ENCODE measurements at places on chromosomes 11 and 22.

DNA sequence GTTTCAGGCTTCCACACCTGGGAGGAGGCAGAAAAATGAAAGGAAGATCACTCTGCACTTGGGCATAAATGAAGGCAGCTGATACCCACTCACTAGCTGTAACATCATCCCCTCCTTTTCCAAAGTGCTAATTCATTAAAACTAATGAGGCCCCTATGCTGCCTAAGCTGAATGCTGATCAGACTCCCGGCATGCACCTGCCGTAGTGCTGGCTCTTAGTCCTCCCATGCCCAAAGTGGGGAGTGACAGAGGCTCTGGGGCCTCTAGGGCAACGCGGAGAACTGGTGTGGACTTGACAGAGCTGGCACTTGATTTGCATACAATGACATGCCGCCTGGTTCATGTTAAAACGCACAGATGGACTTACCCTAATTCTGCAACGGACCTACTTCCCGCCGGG, 96.5 kb upstream of the NCAM1 start:
- no peak for DNase-seq

- peak; percentile 78 for DNase-seq
Measured at GRCh38 chr11:72354356-72355115, 79.8 kb downstream of the CLPB start.

DNA sequence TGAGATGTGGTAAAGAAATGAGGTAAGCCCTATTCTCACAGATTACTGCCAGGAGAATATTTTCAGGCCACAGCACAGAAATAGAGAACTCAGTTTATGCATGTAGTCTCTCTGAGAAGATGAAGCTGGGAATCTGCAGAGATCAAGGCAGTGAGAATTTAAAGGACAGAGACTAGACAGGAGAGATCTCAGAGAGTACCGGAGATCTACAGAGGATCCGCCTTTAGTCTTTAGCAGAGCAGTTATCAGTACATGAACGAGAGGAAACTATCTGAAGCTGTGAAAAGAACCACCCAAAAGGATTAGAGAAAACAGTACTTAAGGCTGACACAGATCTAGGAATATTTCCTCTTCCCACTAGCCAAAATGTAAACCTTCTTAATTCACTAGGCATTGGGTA, 101.5 kb downstream of the DLG2 start:
- no peak for DNase-seq

DNA sequence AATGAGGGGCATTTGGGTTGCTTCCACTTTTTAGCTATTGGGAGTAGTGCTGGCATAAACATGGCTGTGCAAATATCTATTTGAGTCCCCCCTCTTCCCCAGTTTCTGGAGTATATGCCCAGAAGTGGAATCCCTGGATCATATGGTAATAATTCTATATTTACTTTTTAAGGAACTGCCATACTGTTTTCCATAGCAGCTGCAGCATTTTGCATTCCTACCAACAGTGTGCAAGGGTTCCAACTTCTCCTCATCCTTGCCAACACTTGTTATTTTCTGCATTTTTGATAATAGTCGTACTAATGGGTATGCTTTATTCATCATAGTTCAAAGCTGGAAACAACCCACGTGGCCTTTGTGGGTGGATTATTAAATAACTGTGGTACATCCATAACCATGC, 883.5 kb downstream of the TBC1D22A start:
- no peak for DNase-seq

- peak; percentile 31 for DNase-seq
Measured at GRCh38 chr11:6353367-6353987, 33.2 kb upstream of the CAVIN3 start.

- no peak for DNase-seq
Measured at GRCh38 chr11:121347813-121348212, 55.2 kb downstream of the SC5D start.

- no peak for DNase-seq
Measured at GRCh38 chr22:46508491-46508999, 28.9 kb downstream of the CELSR1 start.

DNA sequence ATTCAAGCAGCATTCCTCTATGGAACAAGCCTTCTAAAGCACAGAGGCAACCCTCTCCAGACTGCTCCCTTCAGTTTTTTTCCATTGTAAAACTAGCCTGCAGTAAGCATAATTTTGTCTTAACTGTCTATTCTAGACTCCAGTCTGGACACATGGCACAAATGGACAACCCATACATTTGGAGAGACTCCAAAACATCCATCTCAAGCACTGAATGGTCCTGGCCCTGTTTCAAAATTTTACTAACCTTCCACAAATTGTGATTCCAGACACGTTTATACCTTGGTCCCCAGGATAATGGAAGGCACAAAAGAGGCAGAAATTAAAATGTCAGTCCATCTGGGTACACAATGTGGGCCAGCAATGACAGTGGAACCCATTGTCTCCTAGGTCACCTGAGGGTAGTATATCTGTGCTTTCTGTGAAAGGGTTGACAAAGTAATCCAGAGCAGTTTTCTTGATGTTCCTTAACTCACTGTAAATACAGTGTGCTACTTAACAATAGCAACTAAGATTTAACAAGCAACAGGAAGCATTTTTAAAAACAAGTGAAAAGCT, 16.2 kb upstream of the SESN3 start:
- DNase-seq: peak; percentile 39
